ENCODE measurements at places on chromosomes 12 and 14. TPM values are rescaled to one million over a fixed set of nuclear protein-coding genes. Genes with fewer than 3 reads are reported as not detected.

SRRM4 gene
- 183 TPM for total RNA-seq

LMNTD1 gene
- 1.1 TPM for total RNA-seq

CYP27B1 gene
- total RNA-seq, result 1.7 TPM

SSPN gene
- total RNA-seq, result 0.91 TPM

PTCSC3 gene
- total RNA-seq, result not detected

DNA sequence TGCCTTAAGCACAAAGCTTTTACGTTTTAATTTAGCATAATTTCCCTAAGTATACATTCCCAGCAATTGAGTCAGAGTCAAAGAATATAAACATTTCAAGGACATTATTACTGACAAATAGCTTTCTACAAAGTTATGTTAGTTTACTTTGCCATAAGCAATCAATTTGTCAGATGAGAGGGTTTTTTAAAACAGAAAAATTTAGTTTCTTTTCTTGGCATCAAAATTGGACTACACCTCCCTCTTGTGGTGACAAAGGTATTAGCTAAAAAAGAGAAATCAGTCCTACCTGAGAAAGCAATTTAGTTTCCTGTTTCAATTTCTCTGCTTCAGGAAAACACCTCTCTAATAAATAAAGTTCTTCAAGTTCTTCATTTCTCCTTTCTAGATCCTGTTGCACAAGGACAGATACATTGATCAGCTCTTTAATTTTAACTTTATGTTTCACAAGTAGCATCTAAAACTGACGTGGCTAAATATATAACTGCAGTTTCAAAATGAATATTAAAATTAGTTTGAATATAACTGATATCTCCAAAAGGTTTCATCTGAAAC lies 39.9 kb downstream of the DNAI7 start:
- DNase-seq, result no peak
- H3K4me3 ChIP-seq, result no peak overlapping the region
- H3K27ac ChIP-seq, result no peak overlapping the region
- H3K36me3 ChIP-seq, result no peaks in the 10 kb centered on the region
- no peaks in the 10 kb centered on the region for H3K4me1 ChIP-seq

DNA sequence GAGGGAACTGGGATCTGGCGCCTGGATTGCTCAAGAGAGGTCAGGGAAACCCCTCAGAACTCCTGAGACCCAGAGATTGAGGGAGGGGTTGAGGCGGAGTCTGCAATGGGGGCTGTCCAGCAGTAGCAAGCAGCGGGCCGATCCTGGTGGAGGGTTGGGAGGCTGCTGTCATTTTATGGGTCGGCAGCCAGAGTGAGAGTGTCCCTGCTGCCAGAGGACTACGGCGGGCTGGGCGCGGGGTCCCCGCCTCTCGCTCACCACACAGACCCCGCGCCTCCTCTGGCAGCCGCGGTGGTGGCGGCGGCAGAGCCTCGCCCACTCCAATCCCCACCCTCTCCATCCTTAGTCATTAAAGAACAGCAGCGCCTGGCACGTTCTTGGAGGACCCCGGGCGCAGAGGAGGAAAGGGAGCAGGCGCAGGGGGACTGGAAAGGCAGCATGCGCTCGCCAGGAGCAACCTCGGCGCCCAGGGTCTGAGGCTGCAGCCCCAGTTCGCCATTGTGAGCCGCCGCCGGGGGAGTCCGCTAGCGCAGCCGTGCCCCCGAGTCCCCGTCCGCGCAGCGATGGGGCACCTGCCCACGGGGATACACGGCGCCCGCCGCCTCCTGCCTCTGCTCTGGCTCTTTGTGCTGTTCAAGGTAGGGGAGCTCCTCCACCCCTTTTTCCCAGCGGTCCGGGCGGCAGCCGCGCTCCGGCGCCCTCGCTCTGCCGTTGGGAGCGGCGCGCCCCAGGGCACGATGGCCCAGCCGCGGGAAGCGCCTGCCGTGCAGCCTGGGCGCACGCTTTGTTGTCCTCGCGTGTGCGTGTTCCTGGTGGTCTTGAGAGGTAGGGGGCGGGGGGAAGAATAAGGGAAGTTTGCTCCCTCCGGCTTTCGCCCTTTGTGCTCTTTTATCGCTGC lies at the start of gene PTPRO:
TSS of gene PTPRO (plus strand) at position 345 of the 898 bp plus-strand sequence.
- H3K27me3 ChIP-seq, result peaks cover 4% of the 10 kb centered on the region
- H3K36me3 ChIP-seq, result no peaks in the 10 kb centered on the region
- DNase-seq, result peak; percentile 77
- peaks cover 17% of the 10 kb centered on the region for H3K4me1 ChIP-seq
- peak within 1 kb of the TSS; percentile 93 for H3K27ac ChIP-seq

DNA sequence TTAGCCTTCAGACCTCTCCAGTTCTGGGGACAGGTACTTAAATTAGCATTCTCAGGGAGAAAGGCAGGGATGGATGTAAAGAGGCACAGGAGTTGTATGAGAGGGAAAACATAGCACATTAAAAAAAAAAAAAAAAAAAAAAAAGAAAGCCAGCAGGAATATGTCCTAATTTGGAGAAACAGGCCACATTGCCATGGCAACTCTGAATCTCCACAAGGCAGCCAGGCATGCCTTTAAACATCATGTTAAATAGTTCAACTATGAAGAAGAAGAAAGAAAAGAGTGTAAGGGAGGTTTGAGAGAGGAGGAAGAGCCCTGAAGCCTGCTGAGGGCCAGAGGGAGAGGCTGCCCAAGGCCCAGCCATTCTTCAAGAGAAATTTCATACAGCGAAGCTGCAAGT lies 145.8 kb downstream of the GRIN2B start:
- H3K27ac ChIP-seq, result no peak overlapping the region
- no peak for DNase-seq
- H3K4me3 ChIP-seq, result no peak overlapping the region
- no peaks in the 10 kb centered on the region for H3K36me3 ChIP-seq
- no peaks in the 10 kb centered on the region for H3K4me1 ChIP-seq

GRCh38 chr14:33420051-33420627 lies 481.5 kb downstream of the NPAS3 start:
- H3K27me3 ChIP-seq, result no peaks in the 10 kb centered on the region
- DNase-seq, result no peak
- H3K4me1 ChIP-seq, result peaks cover 10% of the 10 kb centered on the region

DNA sequence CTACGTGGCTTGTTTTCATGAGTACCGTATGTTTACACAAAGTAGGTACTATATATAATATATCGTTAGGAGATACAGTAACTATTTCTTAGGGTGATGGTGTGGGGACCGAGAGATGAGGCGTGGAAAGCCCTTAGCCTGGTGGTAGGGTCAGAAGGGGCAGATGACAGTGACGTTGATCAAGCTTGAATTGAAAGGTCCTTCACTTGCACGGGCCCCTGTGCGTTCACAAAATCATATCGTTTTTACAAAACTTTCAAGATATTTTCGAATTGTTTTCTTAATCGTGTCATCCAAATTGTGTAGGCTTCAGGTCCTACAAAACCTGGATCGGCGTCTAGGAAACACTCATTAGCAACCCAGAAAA lies 881 bp upstream of the SOS2 start:
- no peak for DNase-seq
- peaks cover 12% of the 10 kb centered on the region for H3K4me1 ChIP-seq
- peak overlapping the region; percentile 99 for H3K27ac ChIP-seq
- peaks cover 3% of the 10 kb centered on the region for H3K27me3 ChIP-seq
- peak overlapping the region; percentile 93 for H3K4me3 ChIP-seq

GRCh38 chr12:90226211-90226610 lies 517.6 kb upstream of the ATP2B1 start:
- no peak for DNase-seq
- no peaks in the 10 kb centered on the region for H3K4me1 ChIP-seq
- no peaks in the 10 kb centered on the region for H3K36me3 ChIP-seq
- H3K27me3 ChIP-seq, result no peaks in the 10 kb centered on the region

DNA sequence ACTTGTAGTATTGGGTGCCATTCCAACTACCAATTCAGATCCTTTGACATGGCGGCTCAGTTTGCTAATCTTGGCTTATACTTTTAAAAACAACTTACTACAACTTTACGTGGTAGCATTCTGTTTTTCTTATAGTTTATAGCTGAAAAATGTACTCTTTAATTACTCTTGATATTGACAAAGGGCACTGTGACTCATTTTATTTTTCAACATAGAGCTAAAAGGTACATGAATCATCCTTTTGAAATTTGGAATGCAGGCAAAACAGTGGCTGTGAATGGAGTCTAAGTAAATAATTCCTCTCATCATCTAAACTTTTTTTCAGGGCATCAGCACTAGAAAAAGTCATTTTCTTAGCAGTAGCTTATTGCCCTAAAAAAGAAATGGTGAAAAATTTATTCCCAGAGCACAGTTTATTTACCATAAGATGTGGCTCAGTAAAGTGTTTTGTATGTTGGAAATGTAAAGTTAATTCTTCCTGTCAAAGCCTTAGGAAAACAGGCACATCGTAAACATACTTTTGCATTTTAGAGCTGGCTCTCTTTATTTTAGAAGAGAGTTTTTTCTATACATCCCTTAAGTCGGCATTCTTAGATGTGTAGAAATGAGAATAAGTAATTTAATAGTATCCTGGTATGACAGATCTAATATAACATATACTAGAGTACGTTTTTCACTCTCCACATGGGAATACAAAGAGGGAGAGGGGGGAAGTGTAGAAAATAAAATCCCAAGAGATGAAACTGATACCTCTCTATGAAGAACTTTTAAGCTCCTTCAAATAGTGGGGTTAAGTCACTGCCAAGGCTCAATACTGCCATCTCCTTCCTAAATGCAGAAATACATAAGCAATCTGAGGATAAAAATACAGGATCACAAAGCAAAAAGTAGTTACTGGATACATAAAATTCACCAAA lies 55.2 kb downstream of the SLC25A21 start:
- no peaks in the 10 kb centered on the region for H3K27me3 ChIP-seq
- no peak overlapping the region for H3K4me3 ChIP-seq
- H3K36me3 ChIP-seq, result no peaks in the 10 kb centered on the region

GRCh38 chr14:95097385-95097784 lies 59.9 kb downstream of the DICER1 start:
- peaks cover 17% of the 10 kb centered on the region for H3K4me1 ChIP-seq
- H3K4me3 ChIP-seq, result no peak overlapping the region
- H3K27me3 ChIP-seq, result no peaks in the 10 kb centered on the region

DNA sequence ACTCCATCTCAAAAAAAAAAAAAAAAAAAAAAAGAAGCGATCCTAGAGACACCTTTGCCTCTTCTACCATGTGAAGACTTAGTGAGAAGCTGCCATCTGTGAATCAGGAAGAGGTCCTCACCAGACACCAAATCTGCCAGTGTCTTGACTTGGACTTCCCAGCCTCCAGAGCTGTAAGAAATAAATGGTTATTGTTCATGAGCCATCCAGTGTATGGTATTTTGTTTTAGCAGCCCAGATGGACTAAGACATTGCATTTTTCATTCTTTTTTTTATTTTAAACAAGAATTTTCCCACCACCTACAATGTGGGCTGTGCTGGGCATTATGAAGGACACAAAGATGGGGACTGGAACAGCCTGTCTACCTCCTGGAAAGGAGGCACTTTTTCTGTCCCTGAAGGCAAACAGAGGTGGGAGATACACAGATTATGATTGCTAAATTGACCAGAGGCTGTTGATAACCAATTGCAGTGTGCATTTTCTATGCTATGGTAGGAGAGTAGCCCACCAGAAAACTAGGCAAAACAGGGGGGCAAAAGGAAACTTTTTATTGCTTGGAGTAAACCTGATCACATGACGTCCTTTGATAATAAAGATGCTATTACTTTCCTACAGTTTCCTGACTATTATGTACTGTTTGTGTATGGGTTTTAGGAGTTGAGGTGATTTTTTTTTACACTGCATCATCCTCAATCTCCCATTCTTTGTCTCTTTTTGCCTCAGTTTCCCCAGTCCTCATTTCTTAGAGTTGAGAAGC lies 2.8 kb upstream of the C12orf43 start:
- H3K36me3 ChIP-seq, result no peaks in the 10 kb centered on the region
- peaks cover 6% of the 10 kb centered on the region for H3K4me1 ChIP-seq

DNA sequence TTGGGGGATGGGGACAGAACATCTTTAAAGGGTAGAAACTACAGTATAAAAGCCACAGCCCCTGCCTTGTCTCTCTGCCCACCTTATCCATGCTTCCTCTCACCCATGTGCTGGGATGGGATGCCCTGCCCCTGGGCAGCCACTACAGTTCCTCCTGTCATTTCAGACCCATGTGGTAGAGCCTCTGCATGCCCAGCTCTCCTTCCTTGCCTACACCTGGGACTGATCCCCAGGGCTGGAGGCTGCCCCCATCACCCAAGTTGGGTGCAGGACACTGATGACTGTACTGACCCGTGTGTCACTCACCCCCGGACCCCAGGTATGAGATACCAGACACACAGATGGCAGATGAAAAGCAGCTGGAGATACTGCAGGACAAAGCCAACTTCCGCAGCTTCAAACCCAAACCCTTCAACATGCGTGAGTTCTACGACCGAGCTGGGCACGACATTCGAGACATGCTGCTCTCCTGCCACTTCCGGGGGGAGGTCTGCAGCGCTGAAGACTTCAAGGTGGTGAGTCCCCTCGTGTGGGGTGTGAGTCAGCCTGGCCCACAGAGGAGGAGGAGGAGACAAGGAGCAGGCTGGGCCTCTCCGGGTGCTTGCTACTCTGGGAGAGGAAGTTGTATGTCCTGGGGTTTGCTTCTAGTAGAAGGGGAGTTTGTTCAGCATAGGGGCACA lies 2.2 kb downstream of the ASIC1 start:
- H3K27me3 ChIP-seq, result peaks cover 21% of the 10 kb centered on the region
- H3K4me1 ChIP-seq, result peaks cover 62% of the 10 kb centered on the region
- no peak for DNase-seq
- peaks cover 26% of the 10 kb centered on the region for H3K36me3 ChIP-seq

DNA sequence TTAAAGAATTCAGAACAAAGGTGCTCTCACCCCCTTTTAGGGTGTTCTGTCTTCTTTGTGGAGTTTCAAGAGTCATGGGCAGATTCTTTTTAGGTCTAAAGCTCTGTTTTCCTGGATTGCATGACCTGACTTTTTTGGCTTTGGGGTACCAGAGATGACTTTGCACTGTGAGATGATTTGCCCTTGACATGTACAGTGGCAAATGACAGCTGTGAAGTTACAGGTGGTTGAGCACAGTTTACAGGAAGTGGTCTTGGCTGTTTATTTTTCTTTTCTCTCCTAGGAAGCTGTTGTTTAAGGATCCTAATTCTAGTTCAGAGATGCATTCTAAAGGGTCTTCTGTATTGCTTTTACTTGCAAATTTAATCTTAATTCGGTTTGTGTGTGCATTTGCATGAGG lies 83.8 kb upstream of the METAP2 start:
- no peak for DNase-seq
- H3K36me3 ChIP-seq, result peaks cover 14% of the 10 kb centered on the region
- no peaks in the 10 kb centered on the region for H3K4me1 ChIP-seq
- H3K4me3 ChIP-seq, result no peak overlapping the region
- no peak overlapping the region for H3K27ac ChIP-seq
